Fibroblast of mammary gland (primary cell): ENCODE measurements at places on chromosomes 6 and 20.
A peak's percentile ranks its signal among the peaks of the same experiment; 100 is the strongest.

DNA sequence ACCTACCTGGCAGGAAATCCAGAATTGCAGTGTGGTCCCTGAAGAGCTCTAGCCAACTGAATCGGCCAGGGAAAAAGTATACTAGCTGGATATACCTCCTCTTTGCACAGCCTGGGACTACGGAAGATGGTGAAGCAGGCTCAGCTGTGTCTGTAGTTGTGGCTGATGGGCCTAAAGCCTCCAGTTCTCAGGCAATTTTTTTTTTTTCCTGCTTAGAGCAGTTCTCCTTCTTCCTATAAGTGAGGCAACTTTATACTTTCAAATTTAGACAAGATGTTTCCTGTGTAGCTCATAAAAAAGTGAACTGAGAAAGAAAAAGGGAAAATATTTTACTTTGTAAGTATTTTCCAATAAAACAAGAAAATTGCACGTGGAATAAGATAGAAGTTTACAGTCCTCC is 172.9 kb downstream of the CARMIL1 start:
- DNase-seq, result no peak

DNA sequence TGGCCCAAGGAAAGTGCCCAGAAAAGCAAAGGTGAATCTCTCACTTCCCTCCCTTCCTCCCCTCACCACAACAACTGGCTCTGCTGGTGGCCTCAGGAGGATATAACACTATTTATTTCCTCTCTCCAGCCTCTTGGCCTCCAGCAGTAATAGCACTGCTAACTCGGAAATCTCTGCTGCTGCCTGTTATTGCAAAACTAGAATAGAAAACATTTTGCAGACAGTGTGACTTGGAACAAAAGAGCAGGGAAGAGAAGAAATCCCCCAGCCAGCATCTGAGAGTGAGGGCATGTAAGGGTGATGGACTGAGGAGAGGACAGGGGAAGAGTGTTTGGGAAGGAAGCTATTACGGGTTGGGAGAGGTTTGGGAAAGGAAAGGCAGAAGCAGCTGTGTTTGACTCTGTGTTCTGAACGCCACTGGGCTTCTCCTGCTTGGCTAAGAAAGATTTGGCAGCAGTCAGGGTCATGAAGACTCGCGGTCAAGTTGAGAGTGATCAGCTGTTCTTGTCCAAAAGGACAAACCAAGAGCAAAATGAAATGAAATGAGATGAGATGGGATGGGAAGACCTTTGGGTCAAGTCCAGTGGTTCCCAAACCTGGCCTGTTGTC is 81.0 kb upstream of the SNX9 start:
- no peak for DNase-seq

GRCh38 chr6:113693851-113694250 is 163.3 kb upstream of the MARCKS start:
- no peak for DNase-seq

GRCh38 chr6:150128425-150128824 is 14.4 kb upstream of the PPP1R14C start:
- no peak for DNase-seq

DNA sequence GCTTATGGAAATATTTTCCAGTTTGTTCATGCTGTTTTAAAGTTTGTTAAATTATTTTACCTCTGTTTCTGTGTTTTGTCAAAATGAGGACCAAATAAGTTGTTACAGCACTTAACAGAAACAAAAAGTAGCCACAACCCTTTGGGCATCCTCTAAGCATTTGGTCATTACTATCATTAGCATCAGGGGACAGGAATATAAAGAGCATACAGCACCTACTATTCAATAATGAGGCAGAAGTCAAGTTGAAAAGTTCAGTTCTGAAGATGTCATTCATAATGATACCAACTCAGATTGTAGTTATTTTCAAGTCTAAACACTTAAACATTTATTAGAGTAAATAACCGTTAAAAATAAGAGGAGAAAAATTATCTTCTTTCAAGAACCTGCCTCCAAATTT is 862.3 kb upstream of the FLRT3 start:
- DNase-seq, result no peak

- DNase-seq, result peak; percentile 85
Measured at GRCh38 chr20:35306931-35307517, 14.8 kb upstream of the FAM83C start.
